ENCODE measurements at places on chromosomes 6 and 20.

- no peak for DNase-seq
Observed at GRCh38 chr6:37155394-37156312, 14.3 kb upstream of the PIM1 start.

DNA sequence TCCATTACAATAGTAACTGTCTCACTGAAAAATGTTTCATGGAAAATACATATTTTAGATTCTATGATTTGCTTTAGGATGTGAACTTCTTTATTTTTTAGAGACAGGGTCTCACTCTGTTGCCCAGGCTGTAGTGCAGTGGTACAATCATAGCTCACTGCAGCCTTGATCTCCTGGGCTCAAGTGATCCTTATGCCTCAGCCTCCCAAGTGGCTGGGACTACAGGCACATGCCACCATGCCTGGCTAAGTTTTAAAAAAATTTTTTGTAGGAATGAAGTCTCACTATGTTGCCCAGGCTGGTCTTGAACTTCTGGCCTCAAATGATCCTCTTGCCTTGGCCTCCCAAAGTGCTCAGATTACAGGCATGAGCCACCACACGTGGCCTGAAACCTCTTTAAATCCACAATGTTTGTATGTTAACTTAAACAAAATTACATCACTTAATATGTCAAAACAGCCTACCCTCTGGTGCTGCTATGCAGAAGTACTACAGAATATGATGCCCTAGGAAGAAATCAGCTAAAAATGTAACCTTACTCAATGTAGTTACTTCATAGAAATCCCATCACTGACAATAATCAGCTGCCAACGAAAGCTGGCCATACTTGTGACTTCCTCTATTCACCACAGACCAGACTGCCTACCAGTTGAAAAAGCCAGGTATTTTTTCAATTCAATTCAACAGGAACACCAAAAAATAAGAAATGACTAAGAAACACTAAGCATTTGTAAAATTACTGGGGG lies 17.6 kb downstream of the EEF1A1 start:
- DNase-seq, result no peak

- no peak for DNase-seq
Observed at GRCh38 chr6:170087941-170088581, 202.8 kb downstream of the DLL1 start.

- no peak for DNase-seq
Observed at GRCh38 chr6:90468859-90469258, 118.0 kb downstream of the MAP3K7 start.

- DNase-seq, result no peak
Observed at GRCh38 chr6:4802312-4802935, 26.2 kb downstream of the CDYL start.

- DNase-seq, result no peak
Observed at GRCh38 chr6:327538-328116, 35.3 kb downstream of the DUSP22 start.

GRCh38 chr6:24105191-24105590 lies 20.8 kb upstream of the NRSN1 start:
- DNase-seq, result no peak

DNA sequence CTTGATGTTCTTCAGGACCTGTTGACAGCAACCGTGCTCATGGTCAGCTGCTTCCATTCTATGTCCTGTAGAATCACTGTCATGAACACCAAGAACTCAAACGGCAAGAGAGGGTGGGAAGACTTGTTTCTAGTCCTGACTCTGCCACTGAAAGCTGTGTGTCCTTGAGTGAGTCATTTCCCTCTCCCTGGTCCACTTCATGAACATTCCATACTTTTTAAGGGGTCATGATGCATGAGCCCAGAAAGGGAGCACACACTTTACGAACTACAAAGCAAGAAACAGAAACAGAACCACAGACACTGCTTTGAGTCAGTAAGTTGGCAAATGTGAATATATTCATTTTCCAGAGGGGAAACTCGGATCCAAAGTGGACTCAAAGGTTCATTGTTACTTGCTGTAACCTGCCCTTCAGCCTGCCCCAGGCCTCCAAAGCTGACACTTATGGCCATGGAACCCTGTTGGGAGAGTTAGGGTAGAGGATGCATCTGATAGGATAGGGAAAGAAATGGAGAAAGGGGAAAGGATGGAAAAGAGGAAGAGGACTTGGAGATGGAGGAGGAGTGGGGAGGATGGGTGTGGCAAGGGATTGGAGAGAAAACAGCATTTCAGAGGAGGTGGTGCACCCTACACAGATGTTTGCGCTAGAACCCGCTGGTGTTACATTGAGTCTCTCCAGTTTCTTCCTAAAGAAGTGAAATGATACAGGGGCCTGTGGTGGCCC lies 129.8 kb downstream of the FOXO3 start:
- DNase-seq, result no peak

- no peak for DNase-seq
Observed at GRCh38 chr6:23213193-23213592, 643.8 kb downstream of the HDGFL1 start.

DNA sequence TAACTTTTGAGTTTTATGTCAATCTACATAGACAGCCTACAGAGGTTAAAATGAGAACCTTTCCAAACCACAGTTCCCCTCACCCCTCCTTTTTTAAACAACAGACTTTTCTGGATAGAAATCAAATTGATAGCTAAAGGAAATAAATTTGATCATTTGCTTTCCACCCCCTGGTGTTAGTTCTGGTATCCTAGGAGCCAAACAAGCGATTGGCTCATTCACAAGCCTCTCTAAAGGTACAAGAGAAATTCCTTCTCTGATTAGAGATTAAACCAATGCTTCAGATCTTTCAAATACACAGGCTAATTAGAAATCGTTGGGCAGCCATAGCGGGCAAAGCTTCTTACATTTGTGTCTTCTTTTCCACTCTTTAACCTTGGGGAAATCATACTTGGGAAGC lies 232.3 kb downstream of the TBC1D7 start:
- no peak for DNase-seq

DNA sequence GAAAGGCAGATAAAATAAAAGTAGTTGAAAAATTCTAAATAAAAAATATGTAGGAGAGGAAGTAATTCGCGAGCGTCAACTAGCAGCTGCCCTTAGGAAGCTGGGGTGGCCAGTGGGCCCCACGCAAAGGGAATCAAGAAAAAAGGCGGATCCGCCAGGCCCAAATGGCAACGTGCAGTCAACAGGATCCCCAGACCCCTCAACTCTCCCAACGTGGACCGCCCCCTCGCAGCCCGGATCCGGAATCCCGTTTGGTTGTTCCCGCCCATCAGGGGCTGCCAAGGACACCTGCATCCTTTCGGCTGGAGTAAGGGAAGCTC lies 296 bp downstream of the DZANK1 start:
- DNase-seq, result peak; percentile 75

DNA sequence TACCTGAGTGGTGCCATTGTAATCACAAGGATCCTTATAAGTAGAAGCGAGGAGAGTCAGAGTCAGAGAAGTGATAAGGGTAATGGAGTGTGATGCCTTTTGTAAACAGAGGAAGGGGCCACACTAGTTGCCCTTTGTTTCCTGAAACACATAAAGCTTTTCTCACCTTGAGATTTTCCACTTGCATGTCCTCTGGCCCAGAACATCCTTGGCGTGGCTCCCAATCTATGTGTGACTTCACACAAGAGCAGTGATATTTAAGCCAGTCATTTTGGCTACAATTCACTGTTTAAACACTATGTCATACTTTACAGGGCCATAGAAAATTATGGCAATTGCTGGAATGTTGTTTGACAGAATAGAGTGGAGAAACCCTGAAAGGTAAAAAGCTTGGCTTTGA lies 121.2 kb upstream of the BTN3A2 start:
- DNase-seq, result no peak

GRCh38 chr6:121333196-121333595 lies 1.1 kb downstream of the TBC1D32 start:
- DNase-seq, result no peak

GRCh38 chr6:75752365-75752764 lies 3.3 kb downstream of the MYO6 start:
- no peak for DNase-seq

DNA sequence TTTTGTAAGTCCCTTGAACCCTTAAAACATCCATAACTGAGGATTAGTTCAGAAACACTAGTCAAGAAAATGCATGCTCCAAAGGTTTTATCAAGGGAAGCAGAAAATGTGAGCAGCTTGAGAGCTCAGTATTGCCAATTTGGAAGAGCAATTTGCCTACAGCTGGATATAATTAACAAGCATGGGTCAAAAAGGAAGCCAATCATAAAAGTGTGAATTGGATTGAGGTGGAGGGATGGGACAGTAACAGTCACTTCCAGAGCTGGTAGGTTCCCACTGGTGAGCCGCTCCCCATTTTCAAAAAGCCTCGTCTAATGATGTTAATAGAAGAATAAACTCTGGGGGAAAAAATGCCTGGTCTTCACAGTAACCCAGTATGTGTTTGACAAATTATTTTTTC lies 5.0 kb upstream of the PTPRK start:
- DNase-seq, result no peak

- DNase-seq, result no peak
Observed at GRCh38 chr6:158808941-158809678, 10.1 kb downstream of the EZR start.

GRCh38 chr6:25971187-25971821 lies 8.7 kb downstream of the TRIM38 start:
- DNase-seq, result no peak

- DNase-seq, result no peak
Observed at GRCh38 chr6:132382630-132383175, 18.6 kb downstream of the MOXD1 start.

DNA sequence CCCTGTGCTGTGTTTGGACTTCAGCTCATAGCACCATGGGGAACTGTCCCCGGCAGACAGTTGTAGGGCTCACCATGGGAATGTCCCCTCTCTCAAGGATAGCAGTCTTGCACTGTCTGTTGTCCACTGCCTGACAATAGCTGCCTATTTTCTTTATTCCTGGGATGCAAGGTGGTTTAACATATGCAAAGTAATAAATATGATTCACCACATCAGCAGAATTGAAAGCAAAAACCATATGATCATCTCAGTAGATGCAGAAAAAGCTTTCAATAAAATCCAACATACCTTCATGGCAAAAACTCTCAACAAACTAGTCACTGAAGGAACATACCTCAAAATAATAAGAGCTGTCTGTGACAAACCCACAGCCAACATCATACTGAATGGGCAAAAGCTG lies 13.5 kb upstream of the LRP11 start:
- no peak for DNase-seq

DNA sequence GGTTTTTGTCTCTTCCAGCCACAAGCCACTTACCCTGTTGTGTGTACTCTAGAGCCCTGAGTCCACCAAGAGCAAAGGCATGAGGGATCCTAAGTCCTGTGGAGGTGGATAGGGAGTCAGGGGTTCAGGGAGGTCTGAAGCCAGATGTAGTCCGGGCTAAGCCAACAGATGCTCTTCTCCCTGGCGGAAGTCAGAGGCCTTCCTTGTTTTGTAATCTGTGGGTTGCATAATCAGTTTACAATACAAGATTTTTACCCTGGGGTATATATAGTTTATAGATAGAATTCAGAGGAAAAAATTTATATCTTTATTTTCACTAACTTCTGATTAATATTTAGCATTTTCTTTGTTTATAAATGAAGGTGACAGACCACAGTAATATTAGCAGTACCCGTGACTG lies 9.2 kb downstream of the LAMP5 start:
- no peak for DNase-seq

DNA sequence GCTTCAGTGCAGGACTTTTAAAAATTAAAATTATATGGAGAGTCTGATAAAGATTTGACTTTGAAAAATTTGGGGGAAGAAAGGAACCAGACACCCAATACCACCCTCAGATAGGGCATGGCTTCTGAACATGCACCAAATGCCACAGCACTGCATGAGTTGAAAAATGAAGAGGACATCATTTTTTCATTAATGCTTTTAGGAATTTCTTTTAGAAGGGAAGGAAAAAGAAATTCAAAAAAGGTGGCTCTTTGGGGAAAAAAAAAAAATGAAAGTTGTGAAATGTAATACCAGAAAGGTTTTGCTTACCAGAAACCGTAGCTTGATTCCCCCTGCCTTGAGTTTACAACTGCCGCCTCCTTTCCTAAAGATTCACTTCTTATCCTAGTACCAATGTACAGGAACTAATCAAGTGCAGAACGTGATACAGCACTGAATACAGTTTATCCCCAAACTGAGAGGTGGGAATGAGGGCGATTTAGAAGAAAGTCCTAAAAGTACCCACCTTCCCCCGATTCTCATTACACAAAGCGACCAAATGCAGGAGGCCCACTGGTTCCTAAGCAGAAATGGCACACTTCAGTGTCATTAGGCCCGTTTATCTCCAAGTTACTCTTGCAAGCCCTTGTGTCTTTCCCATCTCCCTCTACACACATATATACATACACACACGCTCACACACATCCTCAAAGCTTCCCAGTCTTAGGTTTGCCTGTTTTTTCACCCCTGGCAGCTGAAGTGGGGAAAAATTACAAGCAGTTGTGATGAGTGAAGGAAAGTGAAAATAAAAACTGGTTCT lies 2.8 kb downstream of the PPP1R10 start:
- no peak for DNase-seq

DNA sequence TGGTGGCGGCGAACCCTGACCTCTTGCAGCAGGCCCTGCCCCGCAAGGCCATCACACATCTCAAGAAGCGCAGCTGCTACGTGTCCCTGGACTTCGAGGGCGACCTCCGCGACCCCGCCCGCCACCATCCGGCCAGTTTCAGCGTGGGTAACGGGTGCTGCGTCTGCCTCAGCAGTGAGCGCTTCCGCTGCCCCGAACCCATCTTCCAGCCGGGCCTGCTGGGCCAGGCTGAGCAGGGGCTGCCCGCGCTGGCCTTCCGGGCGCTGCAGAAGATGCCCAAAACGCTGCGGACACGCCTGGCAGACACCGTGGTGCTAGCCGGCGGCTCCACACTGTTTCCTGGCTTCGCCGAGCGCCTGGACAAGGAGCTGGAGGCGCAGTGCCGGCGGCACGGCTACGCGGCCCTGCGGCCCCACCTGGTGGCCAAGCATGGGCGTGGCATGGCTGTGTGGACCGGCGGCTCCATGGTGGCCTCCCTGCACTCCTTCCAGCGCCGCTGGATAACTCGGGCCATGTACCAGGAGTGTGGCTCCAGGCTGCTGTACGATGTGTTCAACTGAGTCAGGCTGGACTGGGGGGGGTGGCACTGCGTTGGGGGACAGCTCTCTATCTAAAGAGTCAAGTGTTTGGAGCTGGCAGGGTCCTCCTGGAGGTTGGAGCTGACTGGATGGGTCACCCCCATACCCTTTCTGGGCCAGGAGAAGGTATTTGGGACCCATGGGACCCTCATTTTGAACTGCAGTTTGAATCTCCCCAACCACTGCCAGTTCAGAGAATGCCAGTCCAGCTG lies 1.1 kb downstream of the ACTL10 start:
- DNase-seq, result no peak

GRCh38 chr6:140382355-140382754 lies 1007.9 kb upstream of the CITED2 start:
- no peak for DNase-seq

GRCh38 chr6:158835616-158836221 lies 16.6 kb upstream of the EZR start:
- no peak for DNase-seq
